ENCODE measurements at places on chromosomes 7 and 10. TPM values are rescaled to one million over a fixed set of nuclear protein-coding genes. Genes with fewer than 3 reads are reported as not detected.

KCNMA1 gene
- 4.9 TPM for polyA plus RNA-seq

NFKB2 gene
- 16.9 TPM for polyA plus RNA-seq

CCDC3 gene
- polyA plus RNA-seq, result 12.6 TPM

SLC39A12 gene
- not detected for polyA plus RNA-seq

SEMA3C gene
- polyA plus RNA-seq, result 248 TPM

STOX1 gene
- polyA plus RNA-seq, result 11.4 TPM

NRCAM gene
- 24.1 TPM for polyA plus RNA-seq

ADCK2 gene
- 28.2 TPM for polyA plus RNA-seq

DNA sequence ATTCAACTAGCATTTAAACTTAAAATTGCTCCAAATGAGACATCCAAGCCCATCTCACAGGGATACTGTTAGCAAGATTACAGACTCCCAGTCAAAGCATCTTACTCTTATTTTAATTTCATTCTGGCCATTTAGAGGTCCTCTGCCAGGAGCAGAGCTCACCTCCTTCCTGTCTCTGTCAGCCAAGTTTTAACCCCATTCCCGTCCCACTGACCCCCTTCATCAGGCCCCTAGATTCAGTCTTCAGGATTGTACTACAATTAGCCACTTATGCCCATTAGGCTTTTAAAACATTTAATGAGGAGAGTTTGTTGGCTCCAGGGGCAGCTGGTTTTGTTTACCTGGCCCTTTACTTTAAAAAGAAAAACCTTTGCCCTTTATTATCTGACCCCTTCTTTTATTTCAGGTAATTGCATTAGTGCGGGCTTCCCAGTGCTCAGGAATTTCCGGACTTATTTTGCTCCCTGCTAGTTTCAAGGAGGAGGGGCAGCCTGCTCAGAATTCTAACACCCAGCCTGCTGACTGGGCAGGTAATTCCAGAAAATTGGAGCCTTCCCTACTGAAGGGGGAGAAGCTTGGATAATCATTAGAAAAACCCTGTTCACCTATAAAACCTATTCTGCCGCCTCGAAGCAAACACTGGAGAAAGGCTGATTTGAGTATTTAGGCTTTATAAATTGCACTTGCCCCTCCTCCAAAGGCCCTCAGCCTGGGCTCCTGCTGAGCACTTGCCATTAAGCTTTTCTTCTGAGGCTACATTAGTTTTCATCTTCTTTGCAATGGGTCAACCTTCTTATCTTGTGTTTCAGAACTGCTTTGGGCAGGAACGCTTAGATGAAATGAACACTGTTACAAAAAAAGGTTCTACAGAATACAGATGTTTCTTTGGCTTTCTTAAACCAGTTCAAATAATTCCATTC, 200.5 kb upstream of the HPS1 start:
- no peak for DNase-seq

DNA sequence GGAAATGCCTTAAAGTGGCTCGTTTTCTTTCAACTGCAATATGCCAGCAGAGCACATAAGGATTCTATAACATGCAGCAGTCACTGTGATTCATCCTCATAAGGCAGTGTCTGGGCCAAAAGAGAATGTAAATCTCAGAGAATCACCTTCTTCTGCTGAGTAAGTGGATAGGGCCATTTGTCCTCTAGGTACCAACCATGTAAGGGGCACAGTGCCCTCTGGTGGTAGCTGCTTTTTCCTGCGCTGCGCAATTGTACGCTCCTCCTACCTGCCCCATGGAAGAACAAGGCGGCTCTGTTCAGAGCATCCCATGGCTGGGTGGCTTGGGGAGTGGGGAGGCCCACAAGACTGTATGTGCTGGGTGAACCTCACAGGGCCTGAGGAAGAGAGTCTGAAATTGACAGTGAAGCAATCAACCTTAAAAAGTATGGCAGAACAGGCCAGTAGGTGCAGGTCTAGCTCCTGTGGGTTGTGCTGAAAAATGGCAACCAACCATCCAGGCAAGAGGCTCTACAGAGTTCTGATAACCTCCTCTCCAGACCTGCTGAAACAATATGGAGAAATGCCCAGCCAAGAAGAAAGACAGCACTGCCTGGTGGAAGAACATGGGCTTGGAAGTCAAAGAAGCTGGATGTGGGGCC, 78.6 kb upstream of the C10orf90 start:
- DNase-seq, result peak; percentile 51

DNA sequence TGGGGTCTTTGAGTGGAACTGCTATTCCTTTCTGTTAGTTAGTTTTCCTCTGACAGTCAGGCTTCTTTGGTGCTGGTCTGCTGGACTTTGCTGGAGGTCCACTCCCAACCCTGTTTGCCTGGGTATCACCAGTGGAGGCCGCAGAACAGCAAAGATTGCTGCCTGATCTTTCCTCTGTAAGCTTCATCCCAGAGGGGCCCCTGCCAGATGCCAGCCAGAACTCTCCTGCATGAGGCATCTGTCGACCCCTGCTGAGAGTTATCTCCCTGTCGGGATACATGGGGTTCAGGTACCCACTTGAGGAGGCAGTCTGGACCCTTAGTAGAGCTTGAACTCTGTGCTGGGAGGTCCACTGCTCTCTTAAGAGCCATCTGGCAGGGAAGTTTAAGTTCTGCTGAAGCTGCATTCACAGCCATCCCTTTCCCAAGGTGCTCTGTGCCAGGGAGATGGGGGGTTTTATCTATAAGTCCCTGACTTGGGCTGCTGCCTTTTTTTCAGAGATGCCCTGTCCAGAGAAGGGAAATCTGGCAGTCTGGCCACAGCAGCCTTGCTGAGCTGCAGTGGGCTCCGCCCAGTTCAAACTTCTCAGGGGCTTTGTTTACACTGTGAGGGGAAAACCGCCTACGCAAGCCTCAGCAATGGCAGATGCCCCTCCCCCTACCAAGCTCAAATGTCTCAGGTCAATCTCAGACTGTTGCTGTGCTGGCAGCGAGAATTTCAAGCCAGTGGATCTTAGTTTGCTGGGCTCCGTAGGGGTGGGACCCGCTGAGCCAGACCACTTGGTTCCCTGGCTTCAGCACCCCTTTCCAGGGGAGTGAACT, 89.7 kb upstream of the CDK6 start:
- peak; percentile 26 for DNase-seq

- DNase-seq, result no peak
Measured at GRCh38 chr7:50056131-50056530, 36.9 kb downstream of the ZPBP start.

DNA sequence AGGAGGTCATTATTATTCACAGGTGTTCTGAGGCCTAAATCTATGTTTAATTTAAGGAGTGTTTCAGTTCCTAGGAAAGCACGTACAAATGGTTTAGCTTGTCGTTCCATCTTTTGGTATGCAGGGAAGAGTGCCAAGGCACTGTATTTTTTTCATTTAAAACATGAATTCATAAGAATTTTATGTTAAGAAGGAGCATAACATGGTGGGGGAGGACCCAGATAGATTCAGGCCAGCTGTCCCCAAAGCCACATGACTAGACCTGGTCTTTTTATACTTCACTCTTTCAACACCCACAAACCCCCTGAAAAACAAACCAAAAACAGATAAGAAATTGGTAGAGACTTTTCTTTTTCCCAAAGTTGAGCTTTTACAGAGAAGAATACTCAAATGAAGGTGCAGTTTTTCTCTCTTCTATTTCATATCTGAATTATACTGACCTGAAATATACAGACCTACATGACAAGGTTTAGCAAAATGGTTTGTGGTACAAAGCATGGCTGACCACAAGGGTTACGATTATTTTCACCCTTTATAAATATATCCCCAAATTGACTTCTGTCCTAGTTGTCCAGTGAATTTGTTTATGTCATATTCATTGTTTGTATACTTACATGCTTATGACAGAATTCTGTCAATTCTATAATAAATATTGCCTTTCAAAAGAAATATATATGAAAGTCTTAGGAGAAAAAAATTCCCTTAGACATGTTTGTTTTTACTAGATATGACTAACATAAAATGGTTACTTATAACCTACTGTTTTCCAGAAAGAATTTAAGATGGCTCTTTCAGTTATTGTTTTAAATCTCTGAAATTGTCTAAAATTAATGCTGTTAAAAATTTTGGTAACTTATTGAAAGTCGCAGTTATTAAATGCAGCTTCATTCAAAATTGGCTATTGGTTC, 71.3 kb downstream of the AP3M1 start:
- DNase-seq, result no peak

DNA sequence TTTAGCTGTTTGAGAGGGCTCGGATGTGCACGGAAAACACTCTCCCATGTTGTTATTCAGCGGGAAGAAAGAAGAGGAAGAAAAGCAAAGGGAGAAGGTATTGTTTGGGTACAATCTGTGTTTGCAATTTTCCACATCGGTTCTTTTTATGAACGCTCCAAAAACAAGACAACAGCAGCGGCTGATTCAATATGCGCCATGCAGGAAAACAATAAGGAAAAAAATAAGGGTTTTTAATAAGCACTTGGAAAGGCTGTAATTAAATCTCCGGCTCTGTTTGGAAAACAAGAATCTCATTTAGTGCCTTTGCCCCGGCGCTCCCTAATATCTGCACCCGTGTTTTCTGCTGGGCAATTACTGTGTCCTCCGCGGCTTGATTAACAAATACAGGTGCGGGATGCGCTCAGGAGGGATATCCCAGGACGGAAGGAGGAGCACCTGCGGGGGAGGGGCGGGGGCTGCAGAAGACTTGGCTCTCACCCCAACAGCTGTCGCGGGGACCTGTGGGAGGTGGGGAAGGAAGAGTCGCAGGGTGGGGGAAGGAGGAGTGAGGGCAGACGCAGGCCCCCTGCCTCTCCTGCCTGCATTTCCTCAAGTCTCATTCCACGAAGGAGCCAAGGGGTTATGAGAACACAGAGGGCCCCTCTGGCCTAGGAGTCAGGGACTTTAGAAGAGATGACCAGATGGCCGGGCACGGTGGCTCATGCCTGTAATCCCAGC, 181.5 kb upstream of the PODXL start:
- DNase-seq, result no peak

GRCh38 chr10:47237316-47238260, 62.4 kb upstream of the GDF10 start:
- no peak for DNase-seq

GRCh38 chr7:106270122-106270977, 14.4 kb downstream of the NAMPT start:
- DNase-seq, result no peak

- DNase-seq, result no peak
Measured at GRCh38 chr7:112143582-112143981, 62.6 kb downstream of the DOCK4 start.

- no peak for DNase-seq
Measured at GRCh38 chr10:84265418-84265817, 20.6 kb downstream of the RGR start.

GRCh38 chr7:30595436-30596013, 847 bp downstream of the GARS1 start:
- DNase-seq, result no peak

DNA sequence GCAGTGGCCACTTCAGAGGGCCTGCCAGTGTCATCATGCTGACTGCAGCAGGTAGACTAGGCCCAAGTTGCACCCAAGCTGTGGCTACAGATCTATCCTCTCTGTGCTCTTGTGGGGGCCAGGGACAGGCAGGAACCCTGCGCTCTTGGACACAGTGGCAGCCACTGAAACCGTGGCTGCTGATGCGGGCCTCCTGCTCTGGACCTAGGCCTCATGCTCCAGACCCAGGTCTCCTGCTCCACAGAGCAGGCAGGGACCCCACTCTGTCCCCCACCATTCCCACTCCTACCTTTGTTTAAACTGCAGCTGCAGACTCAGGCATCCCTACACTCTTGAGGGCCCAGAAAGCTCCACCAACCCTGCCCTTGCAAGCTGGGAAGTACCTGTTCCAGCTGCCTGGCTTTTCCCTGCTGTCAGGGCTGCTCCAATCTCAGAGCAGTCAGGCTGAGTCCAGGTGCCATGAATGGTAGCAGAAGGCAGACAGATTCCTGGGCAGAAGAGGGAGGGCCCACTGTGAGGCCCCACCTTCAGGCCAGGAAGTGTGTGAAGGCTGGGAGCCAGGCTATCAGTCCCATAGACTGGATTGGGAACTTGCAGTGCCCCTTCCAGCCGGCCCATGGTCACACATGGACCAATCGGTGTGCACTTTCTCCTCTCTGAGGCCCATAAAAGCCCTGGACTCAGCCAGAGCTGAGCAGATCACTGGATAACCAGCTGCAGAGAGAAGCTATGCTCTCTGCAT, 634.0 kb upstream of the SEMA3D start:
- no peak for DNase-seq

DNA sequence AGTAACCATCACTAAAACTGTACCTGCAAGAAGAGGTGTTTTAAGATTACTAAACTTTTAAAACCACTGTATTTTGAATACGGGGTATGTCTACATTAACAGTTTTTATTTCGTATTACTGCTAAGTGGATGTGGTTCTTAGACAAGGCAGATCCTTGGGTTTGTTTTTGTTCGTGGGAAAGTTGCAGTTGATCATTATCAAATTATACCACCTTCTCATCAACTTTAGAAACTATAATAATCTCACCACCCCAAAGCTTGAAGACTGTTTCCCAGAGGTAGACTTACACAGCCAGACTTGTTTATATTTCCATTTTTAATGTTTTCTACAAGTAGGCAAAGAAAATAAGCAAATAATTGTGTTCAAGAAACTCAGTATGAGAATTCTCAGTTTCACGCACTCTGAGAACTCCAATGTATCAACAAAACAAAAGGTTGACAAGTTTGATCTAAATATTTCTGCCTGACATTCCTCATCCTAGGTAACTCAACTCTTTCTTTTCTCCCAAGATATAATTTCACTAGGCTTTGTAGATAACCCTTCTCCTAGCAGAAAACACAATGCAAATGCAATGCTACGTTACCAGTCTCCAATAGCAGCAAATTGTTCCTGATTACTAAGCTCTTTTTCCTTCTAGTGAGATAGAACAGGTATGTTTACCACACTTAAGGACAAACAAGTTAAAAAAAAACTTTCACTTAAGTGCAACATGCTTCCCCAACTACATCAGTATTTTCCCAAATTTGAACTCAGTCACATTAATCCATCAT, 36.0 kb downstream of the IGF2BP3 start:
- DNase-seq, result no peak

DNA sequence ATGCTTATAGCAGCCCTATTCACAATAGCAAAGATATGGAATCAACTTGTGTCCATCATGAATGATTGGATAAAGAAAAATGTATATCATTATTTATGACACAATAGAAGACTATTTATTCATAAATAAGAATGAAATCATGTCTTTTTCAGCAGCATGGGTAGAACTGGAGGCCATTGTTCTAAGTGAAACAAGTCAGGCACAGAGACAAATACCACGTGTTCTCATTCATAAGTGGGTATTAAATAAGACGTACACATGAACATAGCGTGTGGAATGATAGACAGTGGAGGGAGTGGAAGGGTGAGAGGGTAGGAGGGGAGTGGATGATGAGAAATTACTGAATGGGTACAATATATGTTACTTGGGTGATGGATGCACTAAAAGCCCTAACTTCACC, 762.4 kb downstream of the REEP3 start:
- DNase-seq, result no peak

- DNase-seq, result no peak
Measured at GRCh38 chr7:151290355-151290760, 41.9 kb upstream of the SMARCD3 start.

GRCh38 chr7:106964466-106964865, 80.0 kb upstream of the PRKAR2B start:
- no peak for DNase-seq
